ENCODE measurements at places on chromosomes 5 and 9.

- DNase-seq = no peak
These were observed 591.6 kb upstream of the CYLC2 start for GRCh38 chr9:102403514-102403913.

DNA sequence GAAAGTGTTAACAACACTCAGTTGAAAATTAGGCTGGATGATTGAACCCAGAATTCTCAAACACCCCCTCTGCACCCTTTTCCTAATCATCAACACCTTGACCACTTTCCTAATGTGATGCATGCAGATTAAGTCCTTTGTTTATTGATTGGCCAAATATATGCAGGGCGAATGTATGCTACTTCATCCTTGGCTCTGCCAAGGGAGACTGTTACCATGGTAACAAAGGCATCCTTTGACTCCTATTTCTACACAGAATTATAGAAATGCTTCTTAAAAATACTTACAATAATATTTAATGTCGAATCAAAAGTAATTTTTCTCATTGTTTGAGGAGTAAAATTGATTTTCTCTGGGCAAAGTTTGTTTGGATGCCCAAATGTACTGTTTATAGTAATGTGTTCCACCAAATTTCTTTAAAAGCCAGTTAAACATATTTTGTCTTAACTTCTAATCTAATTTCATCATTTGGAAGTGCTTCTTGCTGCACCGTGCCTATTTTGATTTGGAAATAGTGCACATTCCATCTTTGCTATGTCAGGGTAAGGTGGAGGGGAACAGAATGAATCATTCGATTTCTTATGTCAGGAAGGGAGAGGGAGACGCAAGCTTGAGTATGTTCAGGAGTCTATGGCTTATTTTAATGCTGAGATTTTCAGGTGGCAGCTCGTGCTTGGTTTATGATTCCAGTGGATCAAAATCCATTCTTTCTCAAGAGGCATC, 1384.3 kb upstream of the WWC1 start:
- no peak for DNase-seq

- no peak for DNase-seq
These were observed 11.7 kb upstream of the DOLPP1 start for GRCh38 chr9:129068990-129069861.

GRCh38 chr5:149082271-149082670, 19.4 kb upstream of the SH3TC2 start:
- no peak for DNase-seq

DNA sequence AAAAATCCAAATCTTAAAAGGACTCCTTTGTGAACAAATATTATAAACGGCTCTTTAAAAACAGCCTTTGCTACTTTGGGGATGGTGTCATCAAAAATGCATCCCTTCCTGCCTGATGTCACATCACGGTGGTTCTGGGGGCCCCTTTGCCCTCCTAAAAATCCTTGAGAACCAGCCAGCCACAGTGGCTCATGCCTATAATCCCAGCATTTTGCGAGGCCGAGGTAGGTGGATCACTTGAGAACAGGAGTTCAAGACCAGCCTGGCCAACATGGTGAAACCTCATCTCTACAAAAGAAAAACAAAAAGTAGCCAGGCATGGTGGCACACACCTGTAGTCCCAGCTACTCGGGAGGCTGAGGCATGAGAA, 43.9 kb downstream of the FNBP1 start:
- DNase-seq = no peak

DNA sequence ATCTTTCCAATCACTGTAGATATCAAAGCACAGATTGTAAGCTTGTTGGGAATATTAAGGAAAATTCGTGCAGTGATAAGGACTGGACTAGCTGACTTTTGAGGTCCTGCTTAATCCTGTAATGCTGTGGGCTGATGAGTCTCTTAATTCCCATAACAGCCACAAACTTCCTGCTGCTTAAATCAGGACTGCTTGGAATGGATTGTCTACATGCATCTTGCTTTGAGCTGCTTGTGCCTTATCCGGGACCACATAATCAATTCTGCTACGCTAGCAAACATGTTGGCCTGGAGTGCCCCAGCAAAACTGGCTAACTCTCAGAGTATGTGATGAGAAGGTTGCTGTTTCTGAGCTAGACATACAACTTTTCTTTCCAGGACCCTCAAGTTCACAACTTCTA, 79.6 kb downstream of the SNCAIP start:
- DNase-seq = no peak

- DNase-seq = peak; percentile 17
These were observed 341.2 kb upstream of the WWC1 start for GRCh38 chr5:167950126-167950721.

DNA sequence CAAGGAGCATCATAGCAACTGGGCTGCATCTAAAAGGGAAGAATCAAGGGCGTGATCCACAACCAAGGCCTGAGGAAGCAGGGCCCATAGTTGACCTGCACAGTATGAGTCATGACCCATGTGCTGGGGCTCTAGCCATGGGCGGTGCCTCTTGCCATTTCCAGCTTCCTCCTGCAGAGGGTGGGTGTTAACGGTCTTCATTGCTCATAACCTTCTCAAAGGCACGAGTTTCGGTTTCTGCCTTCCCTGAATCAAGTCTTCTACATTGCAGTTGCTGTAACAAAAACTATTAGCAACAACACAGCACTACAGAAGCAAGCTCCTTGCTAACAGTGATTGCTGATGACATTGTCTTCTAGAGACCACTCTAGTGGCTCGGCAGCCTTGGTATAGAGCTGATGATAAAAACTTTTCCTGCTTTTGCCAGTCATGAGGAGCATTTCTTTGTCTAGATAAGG, 66.9 kb downstream of the CTSL start:
- DNase-seq = peak; percentile 19

DNA sequence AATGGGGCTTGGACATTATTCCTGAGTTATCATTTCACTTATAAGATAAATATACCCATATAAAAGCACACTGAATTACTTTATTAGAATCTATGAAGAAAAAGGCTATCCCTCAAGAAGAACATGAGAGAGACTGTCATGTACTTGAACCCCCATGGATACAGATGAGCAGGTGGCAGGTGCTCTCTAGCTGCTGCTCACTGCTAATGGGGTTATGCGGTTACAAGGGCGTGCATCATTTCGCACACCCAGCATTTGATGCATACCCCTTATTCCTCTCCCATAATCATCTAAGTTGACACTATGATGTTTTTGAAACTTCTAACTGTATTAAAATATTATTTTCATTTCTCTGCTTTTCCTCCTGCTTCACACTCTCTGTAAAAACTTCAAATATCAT, 16.4 kb downstream of the ITK start:
- no peak for DNase-seq

GRCh38 chr9:90032296-90033027, 427.6 kb downstream of the GADD45G start:
- DNase-seq = no peak

GRCh38 chr5:113846941-113847340, 333.4 kb downstream of the YTHDC2 start:
- DNase-seq = no peak

DNA sequence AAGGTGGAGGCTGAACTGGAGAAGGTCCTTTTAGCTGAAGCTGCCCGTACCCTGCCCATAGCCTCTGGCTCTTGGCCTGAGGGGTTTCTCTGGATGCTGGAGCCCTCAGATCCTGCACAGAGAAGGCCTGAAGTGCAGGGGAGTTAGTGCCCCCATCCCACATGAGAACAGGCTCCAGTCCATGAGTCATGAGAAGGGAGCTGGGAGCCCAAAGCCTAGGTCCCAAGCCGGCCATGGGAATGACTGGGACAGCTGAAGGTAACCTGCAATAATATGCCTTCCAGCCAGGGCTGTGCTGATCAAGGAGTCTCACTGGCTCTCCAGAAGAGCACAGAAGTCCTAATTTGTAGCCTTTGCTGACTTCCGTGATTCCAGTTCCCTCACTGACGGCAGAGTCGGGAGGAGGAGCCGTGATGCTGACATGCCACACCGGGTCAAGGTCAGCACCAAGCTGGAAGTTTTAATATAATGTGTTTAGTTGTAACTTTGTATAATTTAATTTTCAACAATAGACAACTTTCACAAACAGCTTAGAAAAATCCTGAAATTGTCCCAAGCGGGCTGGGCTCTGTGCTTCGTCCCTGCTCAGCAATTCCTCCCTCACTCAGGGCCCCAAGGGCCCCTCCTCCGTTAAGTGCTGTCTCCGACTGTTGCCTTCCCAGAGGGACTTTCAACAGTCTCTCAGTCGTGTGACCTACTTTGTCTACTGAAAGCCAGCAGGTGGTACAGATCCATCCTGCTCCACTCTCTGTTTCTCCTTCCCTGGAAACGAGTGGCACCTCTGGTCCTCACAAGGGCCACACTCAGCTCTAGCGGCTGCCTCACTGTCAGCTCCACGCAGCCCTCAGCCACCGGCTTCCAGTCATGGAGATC, 387.8 kb downstream of the GADD45G start:
- no peak for DNase-seq

DNA sequence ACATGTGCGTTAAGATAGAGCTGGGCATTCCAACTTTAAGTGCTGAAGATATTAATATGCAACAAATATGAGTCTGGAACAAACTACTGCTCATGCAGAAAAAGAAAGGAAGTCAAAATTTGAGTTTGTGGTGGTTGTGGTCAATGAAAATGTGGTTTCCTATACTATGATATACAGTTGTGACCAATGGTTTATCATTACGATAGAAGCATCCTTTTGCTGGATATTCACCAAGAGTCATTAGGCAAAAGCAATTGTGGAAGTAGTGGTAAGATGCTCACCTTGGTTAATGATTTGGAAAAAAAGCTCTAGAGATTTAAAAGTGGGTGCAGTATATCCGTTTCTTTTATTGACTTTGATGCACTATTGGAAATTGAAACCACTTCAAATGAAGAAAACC, 1007.0 kb downstream of the NR2F1-AS1 start:
- no peak for DNase-seq

DNA sequence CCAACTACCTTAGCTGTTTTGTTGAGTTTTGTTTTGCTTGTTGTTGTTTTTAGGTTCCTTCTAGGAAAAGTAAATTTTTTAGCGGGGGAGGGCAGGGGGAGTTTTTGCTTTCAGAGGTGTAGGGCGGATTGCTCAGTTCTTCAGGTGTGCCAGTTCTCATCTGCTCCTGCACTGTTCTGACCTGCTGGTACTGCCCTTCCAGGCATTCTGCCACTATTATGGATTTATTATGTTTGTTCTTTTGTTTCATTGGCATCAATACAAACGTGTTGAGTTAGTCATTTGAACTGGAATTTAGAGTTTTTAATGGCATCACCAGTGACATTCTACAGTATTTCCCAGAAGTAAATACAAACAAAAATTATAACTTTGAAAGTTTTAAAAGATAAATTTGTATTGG, 26.0 kb downstream of the ERCC6L2 start:
- no peak for DNase-seq

DNA sequence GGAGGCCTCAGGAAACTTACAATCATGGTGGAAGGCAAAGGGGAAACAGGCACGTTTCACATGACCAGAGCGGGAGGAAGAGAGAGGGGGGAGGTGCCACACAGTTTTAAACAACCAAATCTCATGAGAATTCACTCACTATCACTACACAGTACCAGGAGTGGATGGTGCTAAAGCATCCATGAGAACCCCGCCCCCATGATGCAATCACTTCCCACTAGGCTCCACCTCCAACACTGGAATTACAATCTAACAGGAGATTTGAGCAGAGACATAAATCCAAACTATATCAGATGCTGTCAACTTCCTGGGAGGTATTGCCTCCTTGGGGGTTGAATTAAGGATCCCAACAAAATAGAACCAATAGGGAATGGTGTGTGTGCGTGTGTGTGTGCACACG, 407.1 kb downstream of the MED10 start:
- no peak for DNase-seq

DNA sequence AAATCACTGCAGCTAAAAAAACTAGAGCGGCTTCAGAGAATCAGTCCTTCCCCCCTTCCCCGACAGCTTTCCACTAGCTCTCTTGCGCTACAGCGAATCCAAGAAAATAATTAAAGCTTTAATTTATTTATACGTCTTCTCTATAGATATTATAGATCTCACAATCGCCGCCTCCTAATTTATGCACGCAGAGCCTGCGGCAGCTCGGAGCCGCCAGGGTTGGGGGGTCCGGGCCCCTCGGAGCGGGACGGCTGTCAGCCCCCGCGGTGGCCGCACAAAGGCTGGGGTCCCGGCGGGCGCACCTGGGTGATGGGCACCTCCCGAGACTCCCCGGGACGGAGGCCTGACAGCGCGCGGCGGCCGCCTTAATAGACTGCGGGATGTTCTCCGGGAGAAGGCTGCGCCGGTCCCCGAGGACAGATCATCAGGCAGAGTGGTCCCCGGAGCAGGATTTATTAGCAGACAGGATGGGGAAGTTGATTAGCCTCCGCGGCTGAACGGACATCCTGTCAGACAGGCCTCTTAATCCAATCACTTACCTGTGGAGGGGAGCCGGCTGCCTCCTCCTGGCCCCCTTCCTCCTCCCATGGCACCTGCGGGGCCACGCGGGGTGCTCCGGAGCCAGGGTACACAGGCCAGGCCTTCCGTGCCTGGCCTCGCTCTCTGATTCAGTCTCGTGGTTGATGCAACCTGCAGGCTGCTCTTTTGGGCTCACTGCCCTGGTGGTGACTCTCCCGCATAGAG, 166.8 kb downstream of the MELK start:
- DNase-seq = no peak

- DNase-seq = no peak
These were observed 95.6 kb downstream of the MLLT3 start for GRCh38 chr9:20526500-20527319.

DNA sequence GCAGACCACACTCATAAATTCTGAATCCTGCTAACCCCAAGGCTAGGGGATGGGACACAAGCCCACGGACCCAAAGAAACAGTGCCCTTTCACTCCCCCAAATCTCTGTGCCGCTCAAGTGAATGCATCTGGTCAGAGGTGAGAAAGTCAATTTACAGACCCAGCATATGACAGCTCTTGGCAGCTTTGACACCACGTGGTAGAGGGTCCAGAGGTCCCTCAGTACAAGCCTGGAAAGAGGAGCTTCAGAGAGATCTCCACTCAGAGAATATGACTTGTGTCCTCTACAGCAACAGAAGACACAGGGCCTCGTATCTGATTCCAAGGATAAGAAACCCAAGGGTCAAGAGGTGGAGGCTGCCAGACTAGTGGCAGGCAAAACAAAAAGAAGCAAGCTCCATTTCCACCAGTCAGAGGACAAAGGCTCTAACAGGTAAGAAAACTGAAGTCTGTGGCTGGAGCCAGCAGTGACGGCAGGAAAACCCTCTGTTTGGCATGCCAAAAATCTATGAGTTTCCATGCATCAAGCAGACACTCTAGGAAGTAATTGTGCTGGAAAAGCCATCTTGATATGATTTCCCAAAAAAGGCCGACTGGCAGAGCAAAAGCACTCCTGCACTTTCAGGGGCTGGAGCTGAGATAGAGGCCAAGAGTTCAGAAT, 138.7 kb downstream of the UGCG start:
- no peak for DNase-seq

GRCh38 chr5:14864181-14864812, 7.3 kb downstream of the ANKH start:
- DNase-seq = no peak

DNA sequence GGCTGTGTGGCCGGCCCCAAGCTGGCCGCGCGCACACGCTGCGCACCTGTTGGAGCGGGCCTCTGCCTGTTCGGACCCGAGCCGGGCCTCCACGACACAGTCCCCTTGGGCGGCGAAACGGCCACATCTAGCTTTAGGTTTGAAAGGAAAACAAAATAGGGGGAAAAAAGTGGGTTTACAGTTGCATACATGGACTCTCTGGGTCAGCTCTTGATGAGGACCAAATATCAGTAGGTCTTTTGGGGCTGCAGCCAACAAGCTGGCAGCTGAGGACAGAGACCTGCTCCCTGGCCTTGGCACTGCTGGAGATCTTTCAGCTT, 20.7 kb downstream of the IGIP start:
- DNase-seq = no peak

GRCh38 chr5:6700074-6700684, 13.1 kb upstream of the TENT4A start:
- no peak for DNase-seq

- peak; percentile 11 for DNase-seq
These were observed 456.2 kb downstream of the RASEF start for GRCh38 chr9:82606492-82607382.

All from BJ (cell line).